ENCODE measurements at places on chromosomes 1 and 21.

GRCh38 chr1:192994141-192994540, 65.0 kb downstream of the UCHL5 start:
- DNase-seq, result no peak

- no peak for DNase-seq
Observed at GRCh38 chr1:160853754-160854153, 8.9 kb downstream of the CD244 start.

- no peak for DNase-seq
Observed at GRCh38 chr1:207871117-207871649, 39.7 kb downstream of the CD34 start.

DNA sequence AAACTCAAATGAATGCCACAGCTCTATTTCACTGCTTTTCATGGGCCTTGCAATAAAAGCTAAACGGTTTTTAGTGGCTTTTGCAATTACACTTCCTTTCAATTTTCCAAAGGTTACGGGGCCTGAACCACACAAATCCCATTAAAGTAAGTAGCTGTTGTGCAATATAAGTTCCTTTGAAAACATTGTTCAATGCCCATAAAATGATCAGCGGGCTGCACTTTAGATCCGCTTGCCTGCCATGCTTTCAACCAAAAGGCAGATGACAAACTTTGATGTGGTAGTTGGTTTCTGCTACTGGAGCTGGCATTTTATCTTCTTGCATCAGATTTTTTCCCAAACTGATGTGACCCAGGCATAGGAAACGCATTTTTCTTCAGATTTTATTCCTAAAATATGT, 50.2 kb downstream of the PRRX1 start:
- DNase-seq, result no peak

GRCh38 chr1:174957829-174958228, 41.9 kb upstream of the CACYBP start:
- DNase-seq, result no peak

- no peak for DNase-seq
Observed at GRCh38 chr1:185353124-185353523, 36.1 kb upstream of the IVNS1ABP start.

DNA sequence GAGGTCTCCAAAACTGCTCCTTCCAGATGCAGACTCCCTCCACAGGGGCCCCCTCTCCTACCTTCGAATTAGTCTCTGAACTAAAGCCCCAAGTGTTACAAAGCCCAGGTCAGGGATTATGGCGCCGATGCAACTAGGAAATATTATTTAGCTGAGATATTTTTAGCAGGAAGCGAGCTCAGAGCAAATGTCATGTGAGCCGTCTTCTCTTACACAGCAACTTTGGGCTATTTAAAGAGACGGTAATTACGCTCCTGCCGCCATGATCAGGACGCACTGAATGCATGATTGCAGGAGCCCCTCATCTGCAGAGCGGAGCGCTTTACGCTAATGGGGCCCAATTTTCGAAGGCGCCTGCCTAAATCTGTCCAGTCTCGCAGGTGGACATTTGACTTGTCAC, 55.3 kb upstream of the TARDBP start:
- no peak for DNase-seq

DNA sequence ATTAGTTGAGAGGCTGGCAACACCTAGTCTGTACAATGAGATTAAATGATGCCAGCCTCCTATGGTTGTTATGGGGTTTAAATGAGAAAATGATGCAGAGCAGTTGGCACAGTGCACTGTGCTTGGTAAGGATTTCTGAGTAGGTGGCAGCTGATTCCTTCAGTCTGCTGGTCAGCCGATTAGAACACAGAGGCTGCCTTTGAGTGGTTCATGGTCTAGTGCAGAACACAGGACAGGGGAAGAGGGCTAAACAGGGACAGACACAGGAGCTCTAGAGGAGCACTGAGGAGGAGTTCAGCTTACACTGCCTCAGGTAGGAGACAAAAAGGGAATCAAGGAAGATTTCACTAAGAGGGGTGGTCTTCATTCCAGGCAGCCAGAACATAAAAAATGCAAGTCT, 1.4 kb downstream of the TIE1 start:
- DNase-seq, result no peak
